T-cell (primary cell): ENCODE measurements at places on chromosomes 1 and 21.

GRCh38 chr1:8202182-8202905, 115.6 kb upstream of the SLC45A1 start:
- no peak for DNase-seq

DNA sequence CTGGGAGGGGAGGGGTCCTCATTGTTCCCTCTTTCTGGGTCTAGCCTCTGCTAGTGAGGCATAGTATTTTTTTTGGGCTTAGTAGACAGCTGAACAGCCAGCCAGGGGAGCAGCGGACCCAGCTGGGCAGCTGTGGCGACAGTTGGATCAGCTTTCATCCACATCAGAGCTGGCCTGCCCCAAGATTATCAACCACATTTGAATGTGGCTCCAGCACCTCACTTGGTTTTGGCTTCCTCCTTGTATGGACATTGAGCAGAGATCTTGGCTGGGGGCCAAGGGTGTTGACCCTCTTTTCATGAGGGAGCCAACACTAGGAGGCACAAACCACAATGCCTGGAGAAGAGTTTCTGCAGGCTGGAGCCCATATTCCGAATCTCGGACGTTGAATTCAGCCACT, 25.0 kb downstream of the WNT4 start:
- no peak for DNase-seq

DNA sequence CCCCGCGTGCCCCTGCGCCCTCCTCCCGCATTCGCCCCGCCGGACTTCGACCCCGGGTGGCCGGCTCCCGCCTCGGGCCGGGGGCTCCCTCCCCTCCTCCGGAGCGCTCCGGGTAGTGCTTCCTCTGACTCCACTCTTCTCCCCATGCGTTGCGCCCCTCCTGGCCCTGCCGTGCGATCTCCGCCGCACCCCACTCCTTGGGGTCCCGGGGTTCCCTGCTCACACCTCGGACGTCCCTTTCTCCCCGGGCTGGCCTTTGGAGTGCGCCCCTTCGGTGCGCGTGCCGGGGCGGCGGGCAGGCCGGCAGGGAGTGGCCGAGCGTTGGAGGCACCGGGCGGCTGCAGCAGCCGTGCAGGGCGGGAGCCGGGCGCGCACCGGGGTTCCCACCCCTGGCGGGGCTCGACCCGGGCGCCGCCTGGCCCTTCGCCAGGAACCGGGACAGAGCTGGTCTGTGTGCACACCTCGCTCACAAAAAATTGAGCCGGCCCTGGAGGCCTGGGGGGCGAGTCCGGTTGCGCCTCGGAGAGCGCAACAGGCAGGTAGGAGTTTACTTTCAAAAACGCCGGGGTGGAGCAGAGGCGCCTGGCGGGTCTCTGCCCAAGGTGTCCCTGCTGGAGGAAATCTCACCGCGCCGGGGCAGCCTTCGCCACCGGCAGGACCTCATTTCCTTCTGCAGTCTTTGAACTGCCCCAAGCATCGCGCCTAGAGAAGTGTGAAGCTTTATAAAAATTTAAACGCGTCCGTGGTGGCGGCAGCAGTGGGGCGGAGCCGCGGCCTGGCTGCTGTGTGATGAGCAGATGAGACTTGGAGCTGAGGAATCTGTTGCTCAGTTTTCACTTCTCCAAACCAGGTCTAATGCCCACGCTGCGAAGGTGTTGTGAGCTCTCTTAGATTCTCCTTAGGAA, 650 bp downstream of the VANGL1 start:
- no peak for DNase-seq

GRCh38 chr1:226681652-226682493, 57.2 kb downstream of the ITPKB start:
- no peak for DNase-seq

DNA sequence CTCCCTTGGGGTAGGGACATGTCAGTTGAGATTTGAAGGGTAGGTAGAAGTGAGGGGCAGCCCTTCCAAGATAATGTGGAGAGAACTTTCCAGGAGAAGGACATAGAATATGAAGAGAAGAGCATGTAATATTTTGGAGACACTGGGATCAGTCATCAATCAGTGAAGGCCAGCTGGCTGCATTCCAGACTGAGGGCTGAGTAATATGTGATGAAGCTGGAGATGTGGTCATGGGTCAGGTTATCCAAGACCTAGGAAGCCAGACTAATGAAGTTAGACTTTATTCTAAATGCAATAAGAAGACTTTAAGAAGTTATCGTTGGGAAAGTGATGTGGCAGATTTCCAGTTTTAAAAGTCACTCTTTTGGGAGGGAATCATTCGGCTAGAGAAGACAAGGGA, 262.0 kb downstream of the HMCN1 start:
- no peak for DNase-seq

DNA sequence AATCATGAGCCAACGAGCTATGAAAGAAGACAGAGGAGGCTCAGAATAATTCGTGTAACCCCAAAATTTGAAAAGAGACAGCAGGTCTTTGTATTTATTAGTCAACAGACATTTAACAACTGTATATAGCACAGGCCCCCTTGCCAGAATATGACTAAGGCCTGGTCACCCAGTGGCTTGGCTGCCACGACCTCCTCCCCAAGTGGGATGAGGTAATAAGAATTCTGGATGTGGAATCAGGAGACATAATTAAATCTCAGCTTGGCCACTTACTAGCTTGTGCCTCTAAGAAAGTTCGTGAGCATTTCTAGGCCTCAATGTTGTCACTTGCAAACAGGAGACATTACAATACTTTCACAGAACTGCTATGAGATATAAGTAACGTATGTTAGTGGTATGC, 134.2 kb upstream of the TNFSF4 start:
- DNase-seq = no peak

GRCh38 chr1:185317034-185317885, at the start of gene IVNS1ABP:
IVNS1ABP (minus strand) TSS chr1:185317243; CDS start chr1:185309493, 7,750 bp downstream.
- peak; percentile 95 for DNase-seq

- DNase-seq = no peak
Measured at GRCh38 chr1:183039985-183040447, 16.8 kb downstream of the LAMC1 start.

DNA sequence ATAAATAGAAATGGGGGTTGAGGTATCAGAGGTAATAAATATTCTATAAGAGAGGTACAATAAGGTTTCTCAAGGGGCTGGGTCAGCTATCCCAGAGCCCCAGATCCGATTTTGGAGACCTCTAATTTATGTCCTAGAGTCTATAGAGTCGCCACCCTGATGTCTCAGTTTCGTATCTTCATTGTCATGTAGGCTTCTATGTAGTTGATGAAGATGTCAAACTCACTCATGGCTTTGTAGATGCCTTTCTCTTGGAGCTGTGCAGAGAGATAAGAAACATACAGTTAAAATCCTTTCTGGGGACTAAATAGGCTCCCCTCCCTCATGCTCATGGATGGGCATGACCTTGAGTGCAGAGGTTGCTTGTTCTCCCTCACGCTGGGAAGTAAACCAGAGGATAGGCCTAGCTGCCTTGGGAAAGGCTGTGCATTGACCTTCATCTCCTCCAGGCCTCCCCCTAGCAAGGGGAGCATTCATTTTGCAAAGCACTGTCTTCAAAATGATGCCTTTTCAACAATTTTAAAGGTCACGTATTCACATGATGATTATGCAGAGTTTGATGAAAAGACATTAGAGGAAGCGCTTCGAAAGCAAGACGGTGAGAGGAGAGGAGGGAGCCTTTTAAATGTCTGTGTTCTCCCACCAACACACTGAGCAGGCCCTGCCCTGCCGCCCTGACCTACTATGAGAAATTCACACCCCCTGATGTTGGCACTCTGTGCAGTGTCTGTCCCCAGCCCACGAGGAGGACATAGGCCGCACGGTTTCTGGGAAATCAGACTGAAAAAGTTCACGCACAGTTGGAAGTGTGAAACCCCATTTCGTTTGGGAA, 1.9 kb upstream of the IL19 start:
- no peak for DNase-seq

- no peak for DNase-seq
Measured at GRCh38 chr1:23367451-23367790, 2.2 kb downstream of the ZNF436 start.

DNA sequence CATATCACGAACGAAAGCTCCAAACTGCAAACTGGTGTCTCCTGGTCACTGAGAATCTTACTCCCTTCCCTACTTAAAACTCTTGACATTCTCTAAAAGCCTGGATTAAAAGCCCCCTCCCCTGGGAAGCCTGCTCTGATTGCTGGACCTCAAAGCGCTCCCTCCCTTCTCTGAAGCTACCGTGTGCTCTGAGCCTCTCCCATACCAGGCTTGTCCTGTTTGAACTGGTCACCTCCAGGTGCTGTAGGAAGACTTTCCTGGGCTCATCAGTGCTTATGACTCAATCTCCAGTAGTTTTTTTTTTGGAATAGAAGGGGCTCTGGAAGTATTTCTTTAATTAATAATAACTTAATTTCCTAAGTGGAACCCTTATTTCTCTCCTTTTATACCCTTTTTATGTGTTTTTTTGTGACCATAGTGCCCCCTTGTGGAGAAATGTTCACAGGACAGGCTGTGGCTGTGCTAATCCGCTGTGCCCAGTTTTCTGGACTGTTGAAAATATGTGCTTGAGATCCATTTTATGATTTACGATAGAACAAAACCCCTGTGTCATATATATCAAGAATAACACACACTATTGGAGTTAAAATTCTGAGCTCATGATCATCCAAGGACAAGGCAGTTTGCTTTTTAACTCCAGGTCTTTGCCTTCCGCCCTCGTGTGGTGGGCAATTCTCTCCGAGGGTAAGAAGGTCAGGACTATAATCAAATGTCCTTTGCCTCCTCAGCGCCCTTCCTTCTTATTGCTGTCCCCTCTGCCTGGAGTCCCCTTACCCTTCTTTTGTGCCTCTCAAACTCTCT, 16.9 kb downstream of the MTARC1 start:
- no peak for DNase-seq

DNA sequence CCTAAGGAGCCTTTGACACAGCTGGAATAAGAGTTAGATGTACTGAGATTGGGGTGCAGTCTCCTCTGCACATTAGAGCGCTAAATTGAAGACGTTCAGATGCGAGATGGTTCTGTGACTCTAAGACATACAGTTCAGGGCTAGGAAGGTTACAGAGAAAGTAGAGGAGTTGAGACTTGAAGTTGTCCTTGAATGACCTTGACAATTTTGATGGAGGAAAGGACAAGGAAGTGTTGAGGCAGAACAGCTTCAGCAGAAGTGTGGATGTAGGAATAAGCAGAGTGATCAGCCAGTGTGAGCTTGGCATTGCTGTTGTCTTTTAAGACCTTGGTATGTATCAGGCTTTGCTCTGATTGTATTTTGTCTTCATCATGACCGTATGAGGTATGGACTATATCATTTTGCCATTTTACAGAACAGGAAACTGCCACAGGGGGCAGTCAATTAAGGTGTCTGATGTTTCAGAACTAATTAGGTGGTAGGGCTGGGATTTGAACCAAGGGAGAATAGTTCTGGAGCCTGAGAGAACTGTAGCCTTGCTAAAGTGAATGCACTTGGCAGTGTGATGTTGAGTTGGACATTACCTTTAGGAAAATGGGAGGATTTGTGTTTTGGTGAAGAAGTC, 9.2 kb downstream of the TTF2 start:
- no peak for DNase-seq

DNA sequence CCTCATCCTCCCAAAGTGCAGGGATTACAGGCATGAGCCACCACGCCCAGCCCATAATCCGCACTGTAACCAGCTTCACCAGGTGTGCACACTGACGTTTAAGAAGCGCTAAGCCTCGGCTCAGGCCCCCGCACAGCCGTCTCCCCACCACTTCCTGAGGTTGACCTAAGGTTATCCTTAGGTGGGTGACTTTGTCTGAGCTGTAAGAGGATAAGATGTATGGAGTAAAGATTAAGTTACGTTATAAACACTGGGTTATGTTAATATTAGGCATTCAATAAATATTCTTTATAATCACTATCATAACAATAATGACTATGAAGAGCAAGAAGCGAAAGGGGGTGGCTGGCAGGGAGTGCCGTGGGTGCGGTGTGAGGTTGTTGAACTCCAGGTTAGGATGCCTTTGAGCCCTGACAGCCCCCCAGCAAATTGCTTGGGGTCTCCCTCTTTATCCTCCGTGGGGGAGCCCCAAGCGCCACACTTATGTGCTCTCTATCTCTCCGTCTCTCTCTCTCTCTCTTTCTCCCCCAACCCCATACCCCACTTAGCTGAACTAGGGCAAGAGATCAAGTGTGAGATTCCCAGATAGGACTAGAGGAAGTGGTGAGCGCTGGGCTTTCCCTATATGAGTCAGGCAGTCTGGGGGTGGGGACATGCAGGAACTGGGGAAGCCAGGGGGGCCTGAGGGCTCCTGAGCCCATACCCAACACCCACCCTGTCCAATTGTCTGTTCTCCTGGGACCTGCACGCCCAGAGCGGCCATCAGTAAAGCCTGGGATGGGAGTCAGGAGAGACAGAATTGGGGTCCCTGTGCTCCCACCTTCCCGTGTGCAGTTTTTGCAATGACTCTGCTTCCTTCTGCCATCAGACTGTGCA, 7.6 kb downstream of the EFHD2 start:
- DNase-seq = no peak

DNA sequence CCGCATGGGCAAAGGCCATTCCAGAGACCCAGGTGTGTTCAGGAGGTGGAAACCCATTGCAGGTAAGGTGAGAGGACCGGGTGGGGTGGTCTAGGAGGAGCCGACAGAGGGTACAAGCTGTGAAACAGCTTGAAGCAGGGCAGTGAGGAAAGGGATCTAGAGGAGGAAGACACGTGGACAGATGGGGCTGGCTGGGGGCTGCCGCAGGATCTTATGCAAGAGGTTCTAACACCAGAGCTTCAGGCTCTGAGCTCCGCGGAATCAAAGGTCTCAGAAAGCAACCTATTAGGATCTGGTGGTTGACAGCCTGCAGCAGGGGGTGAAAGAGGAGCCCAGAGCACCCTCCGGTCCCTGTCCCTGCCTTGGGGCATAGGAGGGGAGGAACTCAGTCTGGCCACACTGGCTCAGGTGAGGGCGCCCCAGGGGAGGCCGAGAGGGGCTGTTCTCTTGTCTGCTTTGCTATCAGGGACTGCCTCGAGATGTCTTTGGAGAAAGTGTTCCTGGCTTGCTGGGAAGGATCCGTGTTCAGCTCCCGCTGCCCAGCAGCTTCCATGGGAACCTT, 1.9 kb downstream of the TFF1 start:
- DNase-seq = no peak

DNA sequence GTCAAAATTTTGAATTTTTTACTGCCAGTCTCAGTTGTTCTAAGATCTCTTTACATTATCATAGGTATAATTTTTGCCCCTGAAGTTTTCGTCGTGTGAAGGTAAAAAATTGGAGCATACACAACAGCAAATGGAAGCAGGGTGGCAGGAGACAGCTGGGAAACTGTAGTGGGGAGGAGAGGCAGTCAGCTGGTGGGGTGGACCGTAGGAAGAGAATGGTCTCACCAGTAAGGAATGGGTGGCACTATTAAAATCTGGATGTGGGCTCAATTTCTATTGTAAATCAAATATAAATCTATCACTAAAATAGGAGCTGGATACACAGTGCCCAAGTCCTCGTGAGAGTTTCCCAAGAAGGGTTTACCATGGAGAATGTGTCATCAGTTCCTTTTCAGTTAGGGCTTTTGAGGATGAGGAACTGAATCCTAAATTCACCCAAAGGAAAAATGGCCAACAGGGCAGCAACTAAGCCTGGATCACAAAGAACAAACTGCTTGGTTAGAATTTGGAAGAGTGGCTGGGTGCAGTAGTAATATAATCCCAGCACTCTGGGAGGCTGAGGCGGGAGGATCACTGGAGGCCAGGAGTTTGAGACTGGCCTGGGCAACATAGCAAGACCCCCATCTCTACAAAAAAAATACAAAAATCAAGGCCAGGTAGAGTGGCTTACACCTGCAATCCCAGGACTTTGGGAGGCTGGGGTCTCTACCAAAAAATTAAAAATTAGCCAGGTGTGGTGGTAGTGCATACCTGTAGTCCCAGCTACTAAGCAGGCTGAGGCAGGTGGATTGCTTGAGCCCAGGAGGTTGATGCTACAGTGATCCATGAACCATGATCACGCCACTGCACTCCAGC, 10.5 kb upstream of the IRF2BP2 start:
- DNase-seq = no peak

GRCh38 chr1:26533951-26534509, 4.5 kb downstream of the RPS6KA1 start:
- DNase-seq = no peak
